Activated CD4-positive, alpha-beta T cell treated with anti-CD3 and anti-CD28 coated beads for 48 hours (primary cell): ENCODE measurements at places on chromosomes 3 and 15.

GRCh38 chr3:114323546-114324254 is 29.9 kb downstream of the TIGIT start:
- no peak for DNase-seq

GRCh38 chr3:197591816-197592215 is 36.0 kb upstream of the BDH1 start:
- no peak for DNase-seq

DNA sequence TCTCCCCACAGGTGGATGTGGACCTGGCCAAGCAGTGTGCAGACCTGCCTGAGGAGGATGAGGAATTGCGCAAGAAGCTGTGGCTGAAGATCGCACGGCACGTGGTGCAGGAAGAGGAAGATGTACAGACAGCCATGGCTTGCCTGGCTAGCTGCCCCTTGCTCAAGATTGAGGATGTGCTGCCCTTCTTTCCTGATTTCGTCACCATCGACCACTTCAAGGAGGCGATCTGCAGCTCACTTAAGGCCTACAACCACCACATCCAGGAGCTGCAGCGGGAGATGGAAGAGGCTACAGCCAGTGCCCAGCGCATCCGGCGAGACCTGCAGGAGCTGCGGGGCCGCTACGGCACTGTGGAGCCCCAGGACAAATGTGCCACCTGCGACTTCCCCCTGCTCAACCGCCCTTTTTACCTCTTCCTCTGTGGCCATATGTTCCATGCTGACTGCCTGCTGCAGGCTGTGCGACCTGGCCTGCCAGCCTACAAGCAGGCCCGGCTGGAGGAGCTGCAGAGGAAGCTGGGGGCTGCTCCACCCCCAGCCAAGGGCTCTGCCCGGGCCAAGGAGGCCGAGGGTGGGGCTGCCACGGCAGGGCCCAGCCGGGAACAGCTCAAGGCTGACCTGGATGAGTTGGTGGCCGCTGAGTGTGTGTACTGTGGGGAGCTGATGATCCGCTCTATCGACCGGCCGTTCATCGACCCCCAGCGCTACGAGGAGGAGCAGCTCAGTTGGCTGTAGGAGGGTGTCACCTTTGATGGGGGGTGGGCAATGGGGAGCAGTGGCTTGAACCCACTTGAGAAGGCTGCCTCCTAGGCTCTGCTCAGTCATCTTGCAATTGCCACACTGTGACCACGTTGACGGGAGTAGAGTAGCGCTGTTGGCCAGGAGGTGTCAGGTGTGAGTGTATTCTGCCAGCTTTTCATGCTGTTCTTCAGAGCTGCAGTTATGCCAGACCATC is 8.6 kb downstream of the VPS18 start:
- no peak for DNase-seq

DNA sequence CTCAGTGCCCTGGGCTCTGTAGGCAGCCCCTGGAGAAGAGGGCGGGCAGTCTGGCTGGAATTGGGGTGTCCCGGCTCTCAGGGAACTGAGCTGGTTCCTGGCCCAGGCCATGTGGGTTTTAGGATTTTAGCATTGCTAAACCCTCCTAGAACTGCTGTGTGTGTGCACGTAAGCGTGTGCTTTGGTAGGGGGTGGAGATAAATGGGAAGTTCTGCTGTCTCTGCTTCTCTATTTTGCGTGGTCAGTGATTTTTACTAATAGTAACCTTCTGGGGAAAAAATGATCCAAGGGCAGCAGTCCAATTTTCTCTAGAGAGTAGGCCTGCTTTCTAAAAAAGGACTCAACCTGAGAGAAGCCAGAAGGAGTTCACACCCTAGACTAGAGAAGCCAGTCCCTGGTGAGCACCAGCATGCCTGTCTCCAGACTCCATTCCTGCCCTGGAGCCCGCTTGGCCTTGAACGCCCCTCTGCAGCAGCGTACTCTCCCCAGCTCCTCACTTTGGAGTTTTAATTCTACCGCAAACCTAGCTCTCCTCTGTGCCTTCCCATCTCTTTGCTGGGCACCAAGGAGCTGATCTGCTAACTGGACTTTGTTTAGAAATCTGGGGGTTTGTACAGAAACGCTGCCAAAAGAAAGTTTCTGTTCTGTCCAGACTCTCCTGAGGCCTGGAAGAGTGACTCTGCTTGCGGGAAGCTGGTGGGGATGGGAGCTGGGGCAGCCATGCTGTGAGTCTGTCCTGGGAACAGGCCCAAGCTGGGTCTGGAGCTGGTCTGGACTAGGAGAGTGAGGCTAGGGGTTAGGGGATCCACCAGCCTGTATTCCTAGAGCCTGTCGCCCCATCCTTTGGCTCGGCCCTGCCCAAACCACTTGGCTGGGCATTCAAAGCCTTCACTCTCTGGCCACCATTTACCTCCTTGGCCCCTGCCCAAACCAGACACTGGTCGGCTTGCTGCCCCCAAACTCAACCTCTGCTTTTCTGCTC is 19.7 kb downstream of the CORO2B start:
- no peak for DNase-seq

GRCh38 chr15:39948817-39949216 is 14.9 kb downstream of the EIF2AK4 start:
- DNase-seq = no peak

DNA sequence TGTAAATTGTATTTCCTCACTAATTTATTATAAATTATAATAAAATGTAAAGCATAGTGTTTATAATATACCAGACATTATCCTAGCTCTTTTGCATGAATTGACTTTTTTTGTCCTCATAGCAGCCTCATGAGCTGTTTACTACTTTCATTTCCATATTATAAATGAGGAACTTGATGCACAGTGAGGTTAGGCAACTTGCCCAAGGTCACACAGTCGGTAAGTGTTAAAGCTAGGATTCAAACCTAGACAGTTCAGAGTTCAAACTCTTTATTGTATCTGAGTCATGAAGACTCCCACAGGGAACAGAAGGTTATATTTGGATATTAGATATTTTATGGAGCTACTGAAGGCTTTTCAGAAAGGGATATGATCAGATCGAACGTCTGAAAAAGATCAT is 322.2 kb upstream of the SATB1 start:
- no peak for DNase-seq

DNA sequence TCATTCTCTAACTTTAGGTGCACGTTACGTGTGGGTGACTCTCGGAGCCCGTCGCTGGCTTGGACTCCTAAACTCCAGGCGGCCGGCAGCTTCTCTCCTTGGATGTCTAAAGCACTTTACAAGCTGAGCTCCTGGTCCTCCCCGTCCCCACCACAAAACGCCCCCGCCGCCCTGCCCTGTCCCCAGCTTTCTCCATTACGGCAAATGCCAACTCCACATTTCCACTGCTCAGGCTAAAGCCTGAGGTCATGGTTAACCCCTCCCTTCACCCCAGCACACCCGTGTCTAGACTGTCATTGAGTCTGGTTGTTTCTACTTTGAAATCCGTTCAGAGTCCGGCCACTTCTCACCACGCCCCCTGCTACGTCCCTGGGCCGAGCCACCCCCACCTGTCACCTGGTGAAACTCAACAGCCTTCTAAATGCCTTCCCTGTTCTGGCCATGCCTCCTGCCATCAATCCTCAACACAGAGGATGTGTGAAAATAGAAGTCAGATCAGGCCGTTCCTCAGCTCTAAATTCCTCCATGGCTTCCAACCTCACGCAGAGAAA is 8.1 kb upstream of the PCSK6 start:
- DNase-seq = no peak

- no peak for DNase-seq
These were observed 101.4 kb downstream of the FNDC3B start for GRCh38 chr3:172140499-172141391.

- no peak for DNase-seq
These were observed 124.8 kb downstream of the CTNNB1 start for GRCh38 chr3:41324156-41324475.

- DNase-seq = no peak
These were observed 15.5 kb upstream of the PPP1R2 start for GRCh38 chr3:195558602-195559001.

DNA sequence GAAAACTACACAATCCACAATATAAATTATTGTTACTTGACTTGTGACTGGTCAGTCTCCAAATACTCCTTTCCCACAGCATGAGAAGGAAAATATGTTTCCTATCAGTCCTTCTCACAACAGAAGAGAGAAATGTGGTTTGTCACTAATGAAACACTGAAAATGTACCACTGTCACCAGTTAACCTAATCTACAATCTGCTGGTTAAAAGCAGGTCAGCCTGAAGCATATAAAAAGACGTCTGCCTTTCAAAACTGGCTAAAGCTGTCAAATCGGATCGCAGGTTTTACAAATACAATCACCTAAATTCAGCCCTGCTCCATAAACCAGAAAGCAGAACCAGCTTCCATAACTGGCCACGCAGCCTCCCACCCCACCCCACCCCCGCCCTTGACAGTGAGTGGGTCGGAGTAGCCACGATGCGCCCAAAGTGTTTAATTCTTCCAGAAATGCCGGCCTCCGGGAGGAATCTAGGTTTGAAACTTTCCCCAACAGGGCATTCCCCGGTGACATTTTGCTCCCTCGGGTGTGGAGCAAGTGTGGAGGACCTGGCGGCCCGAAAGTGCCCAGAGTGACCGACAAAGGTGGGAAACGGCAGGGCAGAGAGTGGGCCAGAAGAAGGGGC is 682 bp downstream of the ETFA start:
- peak; percentile 29 for DNase-seq

GRCh38 chr3:74281705-74282104 is 332.8 kb downstream of the CNTN3 start:
- no peak for DNase-seq
